Natural killer cell treated with Interleukin-12 subunit alpha and Interleukin-12 subunit beta and Interleukin-15 and Interleukin-18, amount 100 ng/mL, for 72 hours (primary cell): ENCODE measurements at places on chromosomes 16 and 17.

DNA sequence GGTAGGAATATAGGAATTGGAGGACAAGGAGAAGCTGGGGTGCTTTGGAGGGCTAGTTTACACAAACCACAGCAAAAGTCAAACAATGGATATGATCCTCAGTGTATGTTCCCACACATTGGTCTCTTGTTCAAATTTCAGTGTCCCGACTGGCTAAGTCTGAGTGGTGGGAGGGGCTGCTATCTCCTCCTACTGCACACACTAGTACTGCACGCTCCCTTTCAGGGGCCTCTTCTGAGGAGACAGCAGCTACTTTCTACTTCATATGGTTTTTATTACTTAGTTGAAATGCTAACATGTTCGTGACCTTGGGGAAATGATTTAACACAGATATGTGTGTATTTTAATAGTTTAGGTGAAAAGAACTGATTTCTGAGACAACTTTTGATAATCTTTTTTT lies 18.8 kb upstream of the KRT10 start:
- DNase-seq = no peak

GRCh38 chr17:8163978-8164814 lies 1.4 kb upstream of the VAMP2 start:
- peak; percentile 88 for DNase-seq

GRCh38 chr17:10266296-10266876 lies 68.0 kb upstream of the GAS7 start:
- DNase-seq = no peak

DNA sequence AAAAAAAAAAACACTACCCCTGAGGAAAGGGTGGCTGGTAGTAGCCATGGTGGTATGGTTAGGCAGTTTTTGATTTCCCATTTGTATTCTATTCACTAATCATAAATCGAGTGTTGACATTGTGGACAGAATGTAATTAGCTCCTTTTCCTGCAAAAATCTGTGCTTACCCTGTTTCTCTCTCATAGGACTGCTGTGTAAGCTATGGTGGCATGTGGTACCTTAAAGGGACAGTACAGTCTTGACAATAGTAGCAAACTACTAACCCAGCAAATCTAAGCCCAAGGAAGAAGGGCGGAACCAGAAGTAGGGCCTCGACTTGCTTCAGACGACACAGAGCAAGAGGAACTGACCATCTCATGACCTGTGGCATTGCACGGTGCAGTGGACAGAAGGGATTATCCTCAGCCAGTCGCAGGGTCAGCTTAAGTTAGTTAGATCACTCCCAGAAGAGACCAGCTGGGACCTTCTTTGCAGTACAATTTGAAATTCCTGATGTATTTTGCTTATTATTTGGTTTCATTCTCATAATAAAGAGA lies 36.3 kb downstream of the POLR3E start:
- DNase-seq = no peak

DNA sequence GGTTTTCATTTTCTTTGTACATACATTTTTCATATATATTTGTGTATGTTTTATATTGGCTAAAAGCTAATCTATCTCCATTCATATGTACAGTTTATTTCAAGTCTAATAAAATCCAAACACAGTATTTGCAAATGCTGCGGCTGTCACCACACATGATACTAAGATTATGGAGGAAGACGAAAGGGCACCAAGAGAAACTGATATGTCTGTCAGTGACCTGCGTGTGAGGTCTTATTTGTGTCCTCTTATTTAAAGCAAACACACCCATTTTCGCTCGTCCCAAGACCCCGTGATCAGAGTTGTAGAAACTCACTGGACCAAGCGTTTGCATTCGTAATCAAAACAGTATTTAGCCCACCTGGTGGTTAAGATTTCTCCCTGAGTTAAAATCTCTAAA lies 8.2 kb downstream of the MLYCD start:
- no peak for DNase-seq

DNA sequence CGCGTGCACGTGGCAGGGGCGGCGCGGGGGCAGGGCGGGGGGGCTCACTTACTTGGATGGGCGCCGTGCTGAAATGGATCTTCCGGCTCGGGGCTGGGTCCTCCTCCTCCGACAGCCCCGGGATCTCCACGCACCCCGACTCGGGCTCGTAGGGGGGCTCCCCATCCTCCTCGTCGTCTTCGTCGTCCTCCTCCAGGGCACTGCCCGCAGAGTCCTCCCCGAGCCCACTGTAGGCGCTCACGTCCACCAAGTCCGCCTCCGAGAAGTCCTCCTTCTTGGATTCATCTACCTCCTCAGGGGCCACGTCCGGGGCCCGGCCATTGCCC lies 1.4 kb downstream of the PPP1R9B start:
- no peak for DNase-seq

- DNase-seq = no peak
Measured at GRCh38 chr17:77769215-77769614, 189.3 kb upstream of the TNRC6C start.

- DNase-seq = no peak
Measured at GRCh38 chr17:56914581-56915273, 878 bp upstream of the TRIM25 start.
